ENCODE measurements at places on chromosomes 12 and 14. TPM values are rescaled to one million over a fixed set of nuclear protein-coding genes. Genes with fewer than 3 reads are reported as not detected.

The KCNMB4 gene
- total RNA-seq = 2.0 TPM

The ZCRB1 gene
- total RNA-seq = 115 TPM

The SLC5A8 gene
- not detected for total RNA-seq

The A2ML1 gene
- total RNA-seq = not detected

The GLRX5 gene
- 56.4 TPM for total RNA-seq

- DNase-seq = no peak
These were observed 436.6 kb downstream of the FUT8 start for GRCh38 chr14:65849091-65849490.

DNA sequence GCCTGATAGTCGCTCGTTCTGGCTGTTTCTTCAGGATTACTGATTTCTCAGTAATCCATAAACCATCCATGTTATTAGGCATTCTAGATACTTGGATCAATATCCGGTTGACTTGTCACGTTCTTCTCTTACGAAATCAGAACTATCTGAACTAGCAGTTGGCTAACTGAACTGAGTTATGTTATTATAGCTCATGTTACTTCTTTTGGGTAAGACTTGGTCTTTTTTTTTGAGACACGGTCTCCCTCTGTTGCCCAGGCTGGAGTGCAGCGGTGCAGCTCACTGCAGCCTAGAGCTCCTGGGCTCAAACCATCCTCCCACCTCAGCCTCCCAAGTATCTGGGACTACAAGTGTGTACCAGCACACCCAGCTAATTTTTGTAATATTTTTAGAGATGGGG is 178.6 kb downstream of the PRKCH start:
- DNase-seq = no peak

GRCh38 chr14:68547305-68548193 is 245.3 kb downstream of the ZFP36L1 start:
- peak; percentile 92 for DNase-seq

DNA sequence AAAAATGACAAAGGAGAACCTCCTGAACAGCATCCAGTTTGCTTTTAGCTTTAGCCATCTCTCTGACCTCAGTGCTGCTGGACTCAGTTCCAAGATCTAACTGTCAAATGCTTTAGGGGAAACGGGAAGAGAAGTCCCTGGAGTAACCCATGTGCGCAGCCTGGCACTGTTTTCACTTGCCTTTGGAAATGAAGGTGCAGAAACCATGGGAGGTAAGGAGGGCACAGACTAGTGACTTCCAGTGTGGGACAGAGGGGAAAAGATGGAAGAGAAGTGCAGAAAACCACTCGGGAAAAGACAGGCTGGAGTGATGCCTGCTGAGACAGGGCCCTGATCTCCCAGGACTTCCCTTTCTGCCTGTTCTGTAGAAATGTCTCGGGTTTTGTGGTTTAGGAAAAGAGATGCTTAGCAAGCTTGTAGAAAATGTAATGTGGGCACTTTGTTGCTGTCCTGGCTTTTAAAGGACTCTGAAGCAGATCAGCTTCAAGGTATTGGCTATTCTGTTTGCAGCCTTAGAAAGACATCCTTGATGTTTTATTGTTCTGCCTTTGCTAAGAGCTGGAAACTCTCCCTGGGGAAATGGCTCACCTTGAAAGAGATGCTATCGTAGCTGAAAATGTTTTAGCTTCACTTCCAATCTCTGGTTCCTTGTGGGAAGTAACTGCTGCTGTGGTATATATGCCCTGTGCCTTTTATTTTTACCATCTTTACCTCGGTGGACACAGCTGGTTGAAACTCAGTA is 124.6 kb upstream of the HIF1A start:
- no peak for DNase-seq

GRCh38 chr14:100664231-100664630 is 62.5 kb upstream of the DLK1 start:
- DNase-seq = no peak

GRCh38 chr14:67553547-67553946 is 20.5 kb downstream of the PLEKHH1 start:
- no peak for DNase-seq

DNA sequence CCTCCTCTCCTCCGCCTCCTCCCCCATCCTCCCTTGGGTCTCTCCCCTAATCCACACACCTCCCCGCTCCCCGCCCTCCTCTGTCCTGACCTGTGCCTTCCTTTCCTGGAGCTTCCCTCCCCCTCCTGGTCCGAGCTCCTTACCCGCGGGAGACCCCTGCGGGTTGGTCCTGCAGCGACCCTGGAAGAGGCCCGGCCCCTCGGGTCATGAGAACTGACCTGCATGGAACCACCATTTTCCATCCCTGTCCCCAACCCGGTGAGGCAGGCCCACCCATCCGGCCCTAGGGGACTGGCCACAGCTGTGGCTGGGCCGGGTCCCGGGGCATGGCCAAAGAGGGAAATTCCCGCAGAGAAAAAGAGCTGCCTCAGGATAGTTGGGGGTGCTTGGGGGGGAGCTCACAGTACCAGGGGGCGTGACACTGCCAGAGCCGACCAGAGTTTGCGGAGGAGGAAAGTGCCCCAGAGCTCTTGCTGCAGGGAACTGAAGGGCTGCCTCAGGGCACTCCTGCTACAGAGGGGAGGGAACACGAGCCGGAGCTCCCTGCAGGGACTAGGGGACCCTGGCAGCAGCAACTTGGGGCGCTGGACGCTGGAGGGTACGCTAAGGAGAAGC is 613 bp downstream of the ARHGEF40 start:
- no peak for DNase-seq

DNA sequence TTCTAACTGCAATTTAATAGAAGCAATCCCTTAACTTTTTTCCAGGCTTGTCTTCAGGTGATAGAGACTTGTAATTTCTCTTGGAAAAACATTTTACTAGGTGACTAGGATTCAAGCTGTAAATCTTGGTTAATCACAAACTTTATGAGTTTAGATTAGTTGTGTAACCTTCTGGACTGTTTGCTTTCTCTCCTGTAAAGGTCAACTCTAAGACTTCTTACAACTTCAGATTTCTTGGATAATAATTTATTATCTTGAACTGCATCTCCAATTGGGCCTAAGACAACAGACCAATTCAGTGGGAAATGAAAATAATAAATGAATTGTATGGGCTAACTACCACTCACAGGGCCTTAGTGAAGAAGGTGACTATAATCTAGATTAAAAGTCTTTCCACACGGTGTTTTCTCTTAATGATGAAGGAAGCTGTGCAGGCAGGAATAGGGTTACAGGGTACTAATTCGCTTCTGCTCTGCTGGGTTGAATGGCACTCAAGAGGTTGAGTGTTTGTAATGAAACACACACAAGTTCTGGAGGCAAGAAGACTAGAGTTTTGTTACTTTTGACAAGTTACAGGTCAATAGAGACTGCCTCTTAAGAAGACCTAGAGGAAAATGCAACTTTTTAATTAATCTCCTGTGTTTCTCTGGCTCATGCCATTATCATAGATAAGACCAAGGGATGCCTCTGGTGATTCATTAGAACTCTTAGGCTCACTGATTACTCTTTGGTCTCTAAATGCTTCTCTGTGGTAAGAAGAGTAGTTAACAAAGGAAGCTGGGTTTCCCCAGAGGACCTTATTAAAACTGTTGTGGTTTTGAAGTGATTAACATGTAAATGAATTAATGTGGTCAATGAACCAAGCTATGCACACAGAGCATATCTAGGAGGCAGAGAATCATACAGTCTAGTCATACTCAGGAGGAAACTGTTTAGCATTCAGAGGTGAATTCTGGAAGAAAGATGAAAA is 30.0 kb upstream of the OR4E1 start:
- no peak for DNase-seq

- DNase-seq = no peak
These were observed 135.7 kb upstream of the SYT10 start for GRCh38 chr12:33575346-33575745.

GRCh38 chr12:31371256-31371620 is 45.3 kb upstream of the SINHCAF start:
- DNase-seq = no peak

GRCh38 chr12:38930990-38931389 is 25.6 kb upstream of the CPNE8 start:
- no peak for DNase-seq

GRCh38 chr12:51254536-51254935 is 15.7 kb downstream of the SMAGP start:
- no peak for DNase-seq

- no peak for DNase-seq
These were observed 473.0 kb downstream of the RAD51B start for GRCh38 chr14:68292441-68293215.

- DNase-seq = no peak
These were observed 20.2 kb downstream of the UBE3B start for GRCh38 chr12:109497675-109498074.

DNA sequence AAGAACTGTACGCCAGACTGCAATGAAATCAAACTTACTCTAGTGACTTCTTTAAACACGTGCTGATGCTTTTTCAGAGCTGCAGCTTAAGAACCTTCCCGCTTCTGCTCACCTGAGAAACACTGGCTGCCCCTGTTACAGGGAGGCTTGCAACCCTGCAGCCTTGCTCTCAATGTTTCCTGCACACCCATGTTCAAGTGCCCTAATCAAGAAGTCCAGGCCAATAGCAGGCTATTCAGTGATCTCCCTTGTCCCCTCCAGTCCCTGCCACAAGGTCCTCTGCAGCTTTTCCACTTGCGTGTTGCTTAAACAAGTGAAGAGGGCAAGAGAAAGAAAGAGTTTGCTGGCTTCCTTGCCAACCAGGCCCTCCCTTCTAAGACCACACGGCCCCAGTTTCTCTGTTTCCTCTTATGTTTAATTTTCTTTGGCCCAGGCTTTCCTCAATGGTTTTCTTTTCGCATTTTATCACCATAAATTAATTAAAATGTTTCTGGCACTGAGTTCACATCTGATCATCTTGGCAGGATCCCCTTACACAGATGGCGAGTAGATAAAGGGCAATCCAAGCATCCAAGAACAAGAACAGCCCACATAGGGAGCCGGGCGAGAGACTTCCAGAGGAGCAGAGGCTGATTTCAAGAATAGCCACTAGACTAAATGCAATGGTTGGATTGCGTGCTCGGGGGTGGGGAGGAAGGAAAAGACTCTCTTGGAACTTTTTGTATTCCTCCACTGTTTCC is 82.3 kb upstream of the CDKN3 start:
- DNase-seq = no peak

DNA sequence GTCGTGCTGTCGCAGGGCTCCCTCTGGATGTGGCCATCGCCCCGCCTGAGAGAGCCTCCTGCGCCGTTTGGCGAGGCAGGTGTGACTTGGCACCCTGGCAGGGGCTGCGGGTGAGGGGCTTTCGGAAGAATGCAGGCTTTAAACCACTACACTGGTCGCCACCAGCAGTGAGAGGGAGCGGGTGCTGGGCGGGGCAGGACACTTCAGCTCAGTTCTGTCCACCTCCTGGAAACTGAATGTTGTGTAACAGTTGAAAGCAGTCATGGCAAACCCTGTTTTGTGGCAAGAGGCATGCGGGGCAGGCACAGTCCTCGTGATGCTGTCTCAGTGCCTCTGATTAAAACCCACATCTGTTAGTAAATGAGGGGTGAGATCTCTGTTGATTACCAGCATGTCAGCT is 55.9 kb downstream of the AACS start:
- no peak for DNase-seq

DNA sequence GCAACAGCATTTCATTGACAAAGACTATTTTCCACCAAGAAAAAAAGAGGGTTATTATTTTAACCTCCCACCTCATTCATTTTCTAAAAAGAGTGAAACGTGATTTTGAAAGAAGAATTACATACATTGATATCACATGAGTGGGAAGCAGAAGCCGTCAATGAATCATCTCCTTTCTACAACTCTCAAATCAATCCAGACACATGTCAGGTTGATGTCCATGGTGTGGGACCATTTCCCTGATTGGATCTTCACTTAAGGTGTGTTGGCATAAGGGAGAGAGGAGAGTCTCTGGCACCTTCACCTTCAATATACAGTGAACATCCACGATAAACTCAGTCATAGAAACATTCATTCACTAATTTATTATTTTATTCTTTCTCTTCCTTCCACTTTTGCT is 1095.1 kb downstream of the BCL11B start:
- DNase-seq = no peak

- DNase-seq = no peak
These were observed 31.9 kb downstream of the ETNK1 start for GRCh38 chr12:22656831-22657230.

DNA sequence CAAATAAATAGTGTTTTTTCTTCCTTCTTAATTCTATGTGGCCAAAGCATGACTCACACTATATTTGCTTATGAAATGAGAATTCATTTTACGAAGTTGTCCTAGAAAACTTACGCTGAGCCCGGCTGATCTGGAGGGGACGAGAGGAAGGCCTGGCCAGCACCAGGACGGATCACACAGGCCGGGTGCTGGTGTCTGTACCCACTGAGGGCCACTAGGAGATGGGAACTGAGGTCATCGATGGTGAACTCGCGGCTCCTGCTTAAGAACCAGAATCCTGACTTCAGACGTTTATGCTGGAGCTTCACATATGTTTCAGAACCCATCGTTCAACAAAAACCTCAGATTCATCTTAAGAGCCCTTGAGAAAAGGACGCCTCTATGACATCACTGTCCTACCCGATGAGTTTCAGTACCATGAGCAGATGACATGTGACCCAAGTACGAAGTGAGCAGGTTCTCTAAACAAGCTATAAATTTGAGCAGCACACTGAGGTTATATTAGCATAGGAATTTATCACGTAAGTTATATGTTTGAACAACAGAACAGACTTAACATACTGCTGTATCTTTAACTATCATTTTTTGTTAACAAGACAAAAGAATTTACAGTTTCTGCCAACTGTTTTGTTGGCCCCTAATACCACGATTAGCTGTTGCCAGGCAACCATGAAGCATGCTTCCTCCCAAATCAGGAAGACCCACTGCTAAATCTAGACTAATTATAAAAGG is 111.9 kb downstream of the FOXN3 start:
- no peak for DNase-seq

Data from NCI-H460 (cell line).